ENCODE measurements at places on chromosomes 6 and 20. TPM values are rescaled to one million over a fixed set of nuclear protein-coding genes. Genes with fewer than 3 reads are reported as not detected.

Gene GATA5
- not detected for total RNA-seq

Gene ADGB
- total RNA-seq = not detected

Gene CNPY3
- total RNA-seq = 106 TPM

Gene BMP6
- 0.97 TPM for total RNA-seq

DNA sequence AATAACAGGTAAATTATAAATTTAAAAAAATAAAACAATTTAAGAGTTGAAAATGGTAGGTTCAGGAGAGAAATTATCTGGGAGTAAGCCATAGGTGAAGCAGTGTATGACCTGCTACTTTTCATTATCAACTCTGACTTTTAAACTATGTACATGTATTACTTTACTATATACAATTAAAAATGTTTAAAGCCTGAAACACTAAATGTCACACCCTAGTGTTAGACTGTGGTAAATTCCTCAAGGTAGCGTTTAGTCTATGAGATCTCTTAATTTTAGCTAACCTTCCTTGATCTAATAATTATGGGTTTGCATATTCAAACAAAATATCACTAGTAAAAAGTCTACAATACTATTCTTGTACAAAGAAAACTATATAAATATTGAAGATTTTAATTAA lies 22.3 kb upstream of the TBC1D32 start:
- no peak for DNase-seq

- no peak for DNase-seq
These were observed 939 bp downstream of the DTNBP1 start for GRCh38 chr6:15661853-15662325.

GRCh38 chr6:27755768-27756167 lies 156.4 kb downstream of the OR2B2 start:
- no peak for DNase-seq

DNA sequence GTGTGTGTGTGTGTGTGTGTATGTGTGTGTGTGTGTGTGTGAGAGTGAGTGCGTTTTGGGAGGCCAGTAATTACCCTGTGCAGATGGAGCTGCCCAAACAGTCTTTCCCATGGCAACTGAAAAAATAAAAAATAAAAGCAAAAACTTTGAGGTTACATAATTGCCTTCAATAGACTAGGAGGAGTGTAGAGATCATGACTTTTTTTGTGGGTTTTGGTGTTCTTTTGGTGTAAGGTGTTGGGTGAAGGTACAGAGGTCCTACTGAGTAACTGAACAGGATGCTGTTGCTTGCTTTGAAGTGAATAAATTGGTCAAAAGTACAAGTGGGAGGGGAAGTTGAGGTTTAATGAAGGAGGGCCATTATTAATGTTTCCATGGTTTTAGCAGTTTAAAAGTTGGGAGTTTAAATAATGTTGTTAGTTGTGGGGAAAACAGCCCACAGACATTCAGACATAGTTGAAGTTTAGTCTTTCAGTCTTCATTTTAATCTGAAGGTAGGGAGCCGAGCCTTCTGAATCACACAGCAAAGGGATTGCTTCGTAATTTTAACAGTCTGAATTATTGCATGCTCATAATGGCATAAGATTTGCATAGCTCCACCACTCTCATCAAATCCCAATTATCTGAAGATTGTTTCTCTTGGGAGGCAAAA lies 251.4 kb downstream of the PRL start:
- DNase-seq = no peak
